ENCODE measurements at places on chromosomes 6 and 20.
A peak's percentile ranks its signal among the peaks of the same experiment; 100 is the strongest.

GRCh38 chr20:57374343-57374930 lies 16.8 kb upstream of the RBM38 start:
- no peak for DNase-seq

DNA sequence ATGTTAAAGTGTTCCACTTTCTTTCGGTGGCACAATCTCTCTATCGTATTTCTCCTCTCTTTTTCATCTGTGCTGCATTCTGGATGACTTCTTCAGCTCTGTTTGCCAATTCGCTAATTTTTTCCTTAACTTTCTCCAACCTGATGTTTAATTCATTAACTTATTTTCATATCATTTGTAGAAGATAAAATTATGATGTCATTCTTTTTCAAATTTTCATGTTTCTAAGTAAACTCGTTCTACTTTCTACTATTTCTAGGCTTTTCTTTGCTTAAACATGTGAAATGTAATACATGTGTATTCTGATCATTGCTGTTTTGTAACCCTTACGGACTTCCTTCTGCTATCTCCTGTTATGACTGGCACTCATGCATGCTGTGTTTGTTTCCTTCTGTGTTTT lies 648.4 kb downstream of the QKI start:
- DNase-seq = no peak

- DNase-seq = no peak
These were observed 3.4 kb upstream of the GATA5 start for GRCh38 chr20:62479156-62479555.

- peak; percentile 44 for DNase-seq
These were observed 416 bp downstream of the PTPRK start for GRCh38 chr6:128519931-128520435.

DNA sequence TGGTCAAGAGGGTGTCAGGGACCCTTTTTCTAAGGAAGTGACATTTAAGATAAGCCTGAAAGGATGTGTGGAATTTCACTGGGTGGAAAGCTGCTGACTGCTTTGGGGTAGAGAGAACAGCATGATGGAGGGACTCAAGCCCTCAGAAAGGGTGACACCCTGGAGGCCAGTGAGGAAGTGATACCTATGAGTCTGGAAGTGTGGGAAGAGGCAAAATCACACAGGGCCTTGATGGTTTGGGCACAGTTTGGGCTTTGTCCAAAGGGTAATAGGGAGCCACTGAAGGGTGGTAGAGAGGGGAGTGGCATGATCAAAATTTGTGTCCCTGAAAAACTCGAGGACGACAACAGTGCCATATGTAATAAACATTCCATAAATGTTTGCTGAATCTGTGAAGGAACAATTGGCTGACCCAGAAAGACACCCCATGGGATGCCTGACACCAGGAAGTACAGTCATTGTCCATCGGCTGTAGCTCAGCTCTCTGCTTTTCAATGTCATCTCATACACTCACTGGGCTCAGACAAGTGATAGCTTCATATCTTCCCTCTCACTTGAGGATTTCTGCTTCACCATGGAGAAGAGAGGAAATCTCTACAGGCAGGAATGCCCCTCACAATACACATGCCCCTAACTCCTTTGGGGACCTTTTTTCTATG lies 21.3 kb downstream of the CASS4 start:
- DNase-seq = no peak

GRCh38 chr6:166954118-166954713 lies 2.1 kb downstream of the RNASET2 start:
- DNase-seq = no peak

GRCh38 chr6:98880486-98880885 lies 46.1 kb downstream of the POU3F2 start:
- DNase-seq = peak; percentile 45

DNA sequence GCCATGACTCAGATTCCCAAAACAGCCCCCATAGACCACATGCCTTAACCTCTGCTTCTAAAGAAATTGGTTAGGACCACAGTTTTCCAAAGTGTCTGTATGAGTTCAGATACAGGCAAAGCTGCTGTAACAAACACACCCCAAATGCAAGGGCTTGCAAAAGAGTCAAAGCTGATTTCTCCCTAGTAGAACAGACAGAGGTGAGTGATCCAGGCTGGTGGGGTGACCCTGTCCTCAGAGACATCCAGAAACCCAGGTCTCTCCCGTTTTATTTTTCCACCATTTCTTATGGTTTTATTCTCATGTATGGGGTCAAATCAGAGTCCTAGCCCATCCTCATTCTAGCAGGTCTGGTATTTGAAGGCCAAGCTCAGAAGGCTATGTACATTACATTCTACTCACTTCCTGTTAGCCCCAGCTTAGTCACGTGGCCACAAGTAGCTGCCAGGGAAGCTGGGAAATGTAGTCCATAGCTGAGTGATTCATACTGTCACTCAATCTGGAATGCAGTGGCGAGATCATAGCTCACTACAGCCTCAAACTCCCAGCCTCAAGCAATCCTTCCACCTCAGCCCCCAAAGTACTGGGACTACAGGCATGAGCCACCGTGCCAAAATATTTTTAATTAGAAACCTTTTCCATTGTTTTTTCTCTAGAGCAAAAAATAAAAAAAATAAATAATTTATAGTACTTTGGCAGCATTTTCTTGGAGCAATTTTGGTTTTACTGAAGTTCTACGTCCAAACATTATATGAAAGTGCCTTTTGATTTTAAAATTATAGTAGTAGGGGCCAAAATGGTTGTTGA lies 175.2 kb downstream of the ZMYND8 start:
- DNase-seq = no peak

- no peak for DNase-seq
These were observed 5.3 kb downstream of the TRMT11 start for GRCh38 chr6:125991653-125992052.

GRCh38 chr6:169106176-169106575 lies 147.5 kb downstream of the THBS2 start:
- DNase-seq = no peak

GRCh38 chr6:27644528-27644927 lies 171.6 kb upstream of the ZNF184 start:
- no peak for DNase-seq

DNA sequence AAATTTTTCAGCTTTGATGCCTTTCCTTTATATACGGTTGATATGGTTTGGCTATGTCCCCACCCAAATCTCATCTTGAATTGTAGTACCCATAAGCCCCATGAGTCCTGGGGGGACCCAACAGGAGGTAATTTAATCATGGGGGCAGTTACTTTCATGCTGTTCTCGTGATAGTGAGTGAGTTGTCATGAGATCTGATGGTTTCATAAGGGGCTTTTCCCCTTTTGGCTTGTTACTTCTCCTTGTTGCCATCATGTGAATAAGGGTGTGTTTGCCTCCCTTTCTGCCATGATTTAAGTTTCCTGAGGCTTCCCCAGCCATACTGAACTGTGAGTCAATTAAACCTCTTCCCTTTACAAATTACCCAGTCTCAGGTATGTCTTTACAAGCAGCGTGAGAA lies 66.8 kb downstream of the ARHGAP18 start:
- no peak for DNase-seq

DNA sequence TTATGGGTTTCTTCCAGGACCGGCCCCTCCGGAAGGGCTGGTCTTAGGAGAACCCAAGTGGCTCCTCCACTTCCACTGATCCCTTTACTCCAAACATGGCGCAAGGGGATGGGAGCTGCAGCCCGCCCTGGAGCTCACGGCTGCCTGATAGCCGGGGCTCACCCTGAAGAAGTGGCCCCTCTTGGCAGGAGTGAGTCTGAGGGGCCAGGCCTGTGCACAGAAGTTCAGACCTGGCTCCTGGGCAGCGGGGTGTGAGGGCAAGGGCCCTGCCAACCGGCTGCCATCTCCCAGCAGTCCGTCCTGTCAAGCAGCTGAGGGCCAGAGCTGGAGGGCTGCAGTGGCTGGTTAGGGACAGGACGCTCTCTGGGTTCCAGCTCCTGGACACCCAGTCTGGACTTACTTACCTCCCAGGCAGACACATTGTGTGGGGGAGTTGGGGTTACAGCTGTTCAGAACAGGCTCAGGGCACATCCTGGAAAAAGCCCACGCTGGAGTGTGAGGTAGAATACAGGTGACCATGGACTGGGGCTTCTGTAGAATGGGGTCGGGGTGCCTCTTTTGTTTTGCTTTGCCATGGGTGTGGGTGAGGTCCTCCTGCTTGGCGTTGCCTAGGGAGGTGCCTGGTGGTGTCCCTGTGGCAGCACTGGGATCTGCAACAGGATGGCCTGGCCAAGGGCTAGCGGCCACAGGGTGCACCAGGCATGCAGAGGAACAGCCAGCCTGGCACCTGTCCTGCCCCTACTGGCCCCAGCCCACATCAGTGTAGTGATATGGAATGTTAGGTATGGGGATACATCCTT lies 88.4 kb downstream of the ASXL1 start:
- no peak for DNase-seq

GRCh38 chr6:127376685-127377084 lies 33.3 kb upstream of the ECHDC1 start:
- no peak for DNase-seq
